ENCODE measurements at places on chromosomes 1 and 21. TPM values are rescaled to one million over a fixed set of nuclear protein-coding genes. Genes with fewer than 3 reads are reported as not detected.

SLC16A4 gene
- total RNA-seq, result 64.4 TPM

CRP gene
- not detected for total RNA-seq

DPYD gene
- 64.2 TPM for total RNA-seq

LRRC53 gene
- total RNA-seq, result not detected

TESK2 gene
- 2.6 TPM for total RNA-seq

TMEM61 gene
- total RNA-seq, result not detected

IER5 gene
- 31.1 TPM for total RNA-seq

AIRE gene
- not detected for total RNA-seq

S100A2 gene
- total RNA-seq, result 3.6 TPM

PERM1 gene
- total RNA-seq, result not detected

ACKR1 gene
- total RNA-seq, result not detected

SPATA6 gene
- total RNA-seq, result 7.4 TPM

UQCRH gene
- 370 TPM for total RNA-seq

MEX3A gene
- 1.7 TPM for total RNA-seq

PMF1 gene
- 24.1 TPM for total RNA-seq

RHD gene
- total RNA-seq, result not detected

CYP2J2 gene
- total RNA-seq, result 0.17 TPM

OR2T2 gene
- total RNA-seq, result not detected

ASAP3 gene
- total RNA-seq, result 79.1 TPM

NBPF14 gene
- total RNA-seq, result 53.2 TPM

NCF2 gene
- 2.6 TPM for total RNA-seq

KRTAP19-3 gene
- total RNA-seq, result not detected

BMP8B gene
- not detected for total RNA-seq

ASTN1 gene
- 0.17 TPM for total RNA-seq

FCAMR gene
- not detected for total RNA-seq

GPR52 gene
- 0.66 TPM for total RNA-seq

AMY2A gene
- not detected for total RNA-seq

EFNA3 gene
- 0.33 TPM for total RNA-seq

NPHS2 gene
- total RNA-seq, result not detected

SELE gene
- total RNA-seq, result not detected

GJA5 gene
- total RNA-seq, result not detected

DMRTA2 gene
- total RNA-seq, result not detected

ARHGEF10L gene
- 13.1 TPM for total RNA-seq

CHAF1B gene
- 1.0 TPM for total RNA-seq

GJB3 gene
- not detected for total RNA-seq

TBCE gene
- 18.2 TPM for total RNA-seq

BCAR3 gene
- 34.4 TPM for total RNA-seq

KRTAP12-1 gene
- total RNA-seq, result not detected

TAS1R1 gene
- total RNA-seq, result under 0.01 TPM

LSS gene
- 106 TPM for total RNA-seq

SPATA17 gene
- 0.77 TPM for total RNA-seq

CENPF gene
- total RNA-seq, result 2.3 TPM

RGSL1 gene
- total RNA-seq, result not detected

LCE3E gene
- total RNA-seq, result not detected

C1orf210 gene
- total RNA-seq, result not detected

OXCT2 gene
- 6.4 TPM for total RNA-seq

POU3F1 gene
- total RNA-seq, result not detected

LRRC38 gene
- not detected for total RNA-seq

UMODL1 gene
- not detected for total RNA-seq

MMP23B gene
- 4.6 TPM for total RNA-seq
